CD8-positive, alpha-beta memory T cell (primary cell): ENCODE measurements at places on chromosomes 16 and 17.

DNA sequence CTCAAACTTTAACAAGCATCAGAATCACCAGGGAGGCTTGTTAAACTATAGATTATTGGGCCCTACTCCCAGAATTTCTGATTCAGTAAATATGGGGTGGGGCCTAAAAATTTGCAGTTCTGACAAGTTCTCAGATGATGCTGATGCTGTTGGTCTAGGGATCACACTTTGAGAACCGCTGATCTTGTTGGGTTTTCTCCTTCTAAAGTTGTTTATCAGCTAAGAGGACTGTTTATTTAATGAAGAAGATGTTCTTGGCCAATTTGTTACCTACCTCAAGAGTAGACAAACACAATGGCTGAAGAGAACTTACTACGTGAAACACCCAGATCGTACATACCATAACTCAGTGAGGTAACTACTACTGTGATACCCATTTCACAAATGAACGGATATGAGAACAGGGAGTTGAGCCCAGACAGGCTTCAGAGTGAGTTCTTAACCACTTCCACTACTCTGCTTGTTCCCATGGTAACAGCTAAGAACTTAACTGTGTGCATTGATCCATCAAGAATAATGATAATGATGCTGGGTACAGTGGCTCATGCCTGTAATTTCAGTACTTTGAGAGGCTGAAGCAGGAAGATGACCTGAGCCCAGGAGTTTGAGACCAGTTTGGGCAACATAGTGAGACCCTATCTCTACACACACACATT is 85.3 kb upstream of the NSRP1 start:
- DNase-seq, result no peak

DNA sequence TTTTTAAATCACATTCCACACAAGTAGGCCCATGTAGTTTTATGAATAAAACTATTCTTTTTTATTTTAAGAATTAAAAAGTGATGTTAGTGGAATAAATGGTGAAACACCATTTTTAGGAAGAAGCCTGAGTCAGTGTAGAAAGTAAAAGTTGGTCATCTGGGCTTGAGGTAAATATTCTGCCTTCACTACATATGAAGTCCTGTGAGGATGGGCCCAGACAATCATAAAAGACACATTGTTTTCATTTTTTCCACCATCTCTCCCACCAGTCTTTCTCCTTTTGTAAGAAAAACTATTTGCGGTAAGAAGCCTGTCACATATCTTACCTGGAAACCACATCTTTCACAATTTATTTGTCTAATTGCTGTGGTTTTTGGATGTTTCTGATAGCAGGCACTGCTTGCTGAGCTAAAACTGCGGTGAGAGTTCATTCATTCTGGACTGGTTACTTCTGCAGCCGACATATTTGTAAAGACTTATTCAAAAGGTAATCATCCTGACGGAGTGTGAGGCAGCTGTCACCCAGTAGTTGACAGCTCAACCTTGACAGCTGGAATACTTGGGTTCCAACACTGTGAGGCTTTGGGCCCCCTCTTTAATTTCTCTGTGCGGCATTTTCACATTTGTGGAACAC is 10.6 kb upstream of the RFFL start:
- no peak for DNase-seq

GRCh38 chr16:31473264-31473984 is 1.5 kb downstream of the TGFB1I1 start:
- DNase-seq, result no peak

DNA sequence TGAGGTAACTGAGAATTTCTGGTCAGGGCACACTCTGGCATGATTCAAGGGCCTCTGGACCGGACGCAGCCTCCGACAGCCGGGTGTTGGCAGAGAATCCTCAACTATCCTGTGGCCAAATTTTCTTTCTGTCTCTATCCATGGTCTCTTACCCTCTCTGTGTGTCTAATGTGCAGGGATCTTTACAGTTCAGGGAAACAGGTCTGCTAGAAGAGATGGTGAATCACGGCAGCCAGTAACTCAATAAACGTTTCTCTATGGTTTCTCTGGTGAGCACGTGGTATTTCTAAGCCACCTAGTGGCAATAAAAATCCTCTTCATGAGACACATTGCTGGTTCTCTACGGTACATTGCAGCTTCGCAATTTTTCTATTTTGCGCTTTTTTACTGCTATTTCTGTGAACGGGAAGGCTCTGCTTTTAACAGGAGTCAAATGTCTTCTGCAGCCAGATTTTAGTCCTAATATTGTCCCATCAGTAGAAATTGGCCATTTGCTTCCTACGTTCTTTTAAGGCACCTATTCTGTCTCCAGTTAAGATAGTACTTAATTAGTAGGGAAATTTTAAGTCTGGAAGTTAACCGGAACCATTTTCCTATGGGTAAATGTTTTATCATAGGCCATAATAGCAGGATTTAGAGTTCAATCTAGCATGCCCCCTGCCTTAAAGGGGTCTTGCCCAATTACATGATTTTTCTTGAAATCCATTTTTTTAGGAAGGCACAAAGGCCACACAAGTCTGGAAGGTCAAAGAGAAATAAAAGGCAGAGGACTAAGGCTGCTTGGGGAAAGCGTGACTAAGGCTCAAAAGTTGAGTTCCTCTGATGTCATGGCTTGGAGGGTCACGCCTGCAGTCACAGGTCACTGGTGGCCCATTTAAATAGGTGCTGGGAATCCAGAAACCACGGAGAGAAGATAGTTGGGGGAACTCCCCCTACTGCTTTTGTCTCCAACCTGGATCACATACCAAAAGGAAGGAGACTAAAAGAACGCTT is 31.5 kb downstream of the QPRT start:
- DNase-seq, result peak; percentile 57

DNA sequence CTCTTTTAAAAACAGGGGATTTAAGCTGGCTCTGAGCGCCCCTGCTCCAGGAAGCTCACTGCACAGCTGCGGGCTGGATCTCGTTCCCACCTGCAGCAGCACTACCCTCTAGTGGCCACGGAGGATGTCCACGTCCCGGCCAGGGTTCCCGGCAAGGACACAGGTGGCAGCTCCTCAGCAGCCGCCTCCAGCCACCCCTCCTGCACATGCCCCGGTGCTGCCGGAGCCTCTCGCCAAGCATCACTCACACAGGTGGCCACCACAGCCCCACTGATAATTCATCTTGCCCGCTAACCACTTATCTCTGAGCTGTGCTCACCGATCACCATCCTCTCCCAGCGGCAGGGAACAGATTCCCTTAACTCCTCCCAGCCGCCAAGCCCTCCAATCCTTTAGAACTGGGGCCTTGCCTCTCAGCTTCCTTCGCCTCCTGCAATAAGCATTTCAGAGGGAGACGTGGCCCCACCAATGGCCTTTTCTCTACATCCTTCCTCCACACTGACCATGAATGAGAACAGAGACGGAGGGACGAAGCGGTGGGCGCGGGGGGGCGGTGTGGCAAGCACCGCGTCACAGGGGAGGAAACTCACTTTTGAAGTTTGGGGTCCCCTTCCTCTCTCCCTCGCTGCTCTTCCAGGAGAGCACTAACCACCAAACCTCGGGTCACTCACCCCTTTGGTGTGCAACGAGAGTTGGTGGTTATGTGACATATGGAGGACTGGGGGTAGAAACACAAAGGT is 222.1 kb downstream of the RBFOX3 start:
- no peak for DNase-seq

DNA sequence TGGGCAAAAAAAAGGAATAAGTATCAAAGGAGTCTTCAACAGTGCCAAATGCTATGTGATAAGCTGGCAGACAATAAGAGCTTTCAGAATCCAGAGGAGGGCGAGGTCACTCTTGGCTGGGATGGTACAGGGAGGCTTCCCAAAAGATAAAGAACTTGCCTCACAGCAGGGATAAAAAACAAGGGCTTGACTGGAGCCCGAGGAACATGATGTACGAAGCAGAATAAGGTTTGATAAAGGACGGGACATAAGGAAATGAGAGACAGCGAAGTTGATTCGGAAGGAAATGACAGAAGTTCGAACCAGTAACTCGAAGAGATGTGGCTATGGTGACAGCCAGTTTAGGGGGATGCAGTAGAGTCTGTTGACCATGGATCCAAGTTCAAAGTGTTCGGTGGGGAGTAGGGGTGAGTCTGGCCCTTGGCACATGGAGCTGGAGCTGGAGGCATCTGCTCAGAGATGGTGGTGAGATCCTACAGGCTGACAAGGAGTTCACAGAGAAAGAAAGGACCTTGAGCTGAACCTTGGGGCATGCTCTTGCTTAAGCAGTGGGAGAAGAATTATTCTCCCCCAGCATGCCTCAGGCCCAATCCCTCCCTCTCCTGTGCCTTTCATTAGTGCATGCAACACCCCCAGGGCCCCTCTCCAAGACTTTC is 137.6 kb upstream of the RCVRN start:
- DNase-seq, result no peak

DNA sequence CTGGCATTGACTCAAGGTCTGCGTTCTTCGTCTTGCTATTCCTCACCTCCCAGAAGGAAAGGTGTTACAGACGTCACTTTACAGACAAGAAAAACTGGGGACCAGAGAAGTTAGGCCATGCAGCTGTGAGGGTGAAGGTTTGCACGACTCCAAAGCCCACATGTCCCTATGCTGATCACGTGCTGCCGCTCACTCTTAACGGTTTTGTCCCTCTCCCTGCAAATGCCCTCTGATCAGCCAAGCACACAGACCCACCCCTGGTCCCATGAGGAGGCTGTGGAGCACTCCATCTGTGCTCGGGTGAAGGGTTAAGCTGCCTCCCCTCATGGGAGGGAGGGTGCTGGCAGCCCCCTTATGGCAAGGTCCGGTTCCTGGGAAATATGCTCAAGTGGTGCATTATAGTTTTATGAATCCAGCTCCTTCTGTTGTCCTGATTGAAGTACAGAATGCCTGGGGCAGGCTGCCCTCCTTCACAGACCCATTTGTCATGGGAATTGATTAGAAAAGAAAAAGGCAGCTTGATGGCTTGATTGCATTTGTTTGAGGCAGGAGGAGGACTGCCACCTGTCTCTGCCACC is 18.8 kb downstream of the CCDC182 start:
- no peak for DNase-seq

DNA sequence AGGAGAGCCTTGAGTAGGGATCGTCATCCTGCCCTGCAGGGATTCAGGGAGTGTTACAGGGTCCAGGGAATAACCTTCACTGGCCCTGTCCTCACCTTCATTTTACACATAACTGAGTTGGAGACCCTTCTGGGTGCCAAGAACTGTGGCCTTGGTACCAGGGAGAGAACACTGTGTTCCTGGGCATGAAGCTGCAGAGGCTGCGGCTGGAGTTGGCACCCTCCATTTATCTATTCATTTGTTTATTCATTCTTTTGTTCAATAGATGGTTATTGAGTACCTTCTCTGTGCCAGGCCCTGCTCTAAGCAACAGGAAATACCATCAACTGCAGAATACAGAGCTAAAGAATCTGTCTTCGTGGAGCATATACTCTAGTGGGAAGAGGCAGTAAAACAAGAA is 6.7 kb downstream of the ABCC3 start:
- DNase-seq, result no peak
